Tongue (tissue), 3 donors: ENCODE measurements at places on chromosomes 7 and 10. TPM values are rescaled to one million over a fixed set of nuclear protein-coding genes. Genes with fewer than 3 reads are reported as not detected.

- DNase-seq, result no peak
These were observed 143.7 kb downstream of the FZD1 start for GRCh38 chr7:91407942-91408341.

DNA sequence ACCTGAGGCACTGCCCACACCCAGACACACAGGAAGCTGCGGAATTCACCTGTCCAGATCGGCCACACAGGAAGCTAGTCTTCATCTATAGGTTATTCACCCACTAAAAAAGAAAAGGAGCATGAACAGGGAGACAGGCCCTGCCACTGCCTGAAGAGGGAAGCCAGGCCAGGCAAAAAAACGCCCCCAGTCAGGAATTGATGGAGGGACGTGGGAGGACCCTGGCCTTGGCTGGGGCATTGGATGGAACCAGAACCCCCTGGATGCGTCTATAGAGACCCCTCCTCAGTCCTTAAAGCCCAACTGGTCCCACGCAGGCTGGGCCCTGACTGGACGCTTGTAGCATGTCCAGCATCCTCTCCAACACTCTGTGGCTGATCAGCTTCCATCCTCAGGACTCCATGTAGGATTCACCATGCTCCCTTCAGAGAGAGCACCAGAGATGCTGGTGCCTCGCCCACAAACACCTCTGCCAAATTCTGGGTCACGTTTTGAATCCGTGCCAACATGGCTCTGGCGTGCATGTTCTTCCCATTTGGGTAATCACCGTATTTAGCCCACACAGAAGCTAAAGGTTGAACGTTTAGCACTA, 259.3 kb upstream of the TCERG1L start:
- no peak for DNase-seq

- DNase-seq, result no peak
These were observed 8.9 kb upstream of the TRIM8 start for GRCh38 chr10:102635377-102635776.

DNA sequence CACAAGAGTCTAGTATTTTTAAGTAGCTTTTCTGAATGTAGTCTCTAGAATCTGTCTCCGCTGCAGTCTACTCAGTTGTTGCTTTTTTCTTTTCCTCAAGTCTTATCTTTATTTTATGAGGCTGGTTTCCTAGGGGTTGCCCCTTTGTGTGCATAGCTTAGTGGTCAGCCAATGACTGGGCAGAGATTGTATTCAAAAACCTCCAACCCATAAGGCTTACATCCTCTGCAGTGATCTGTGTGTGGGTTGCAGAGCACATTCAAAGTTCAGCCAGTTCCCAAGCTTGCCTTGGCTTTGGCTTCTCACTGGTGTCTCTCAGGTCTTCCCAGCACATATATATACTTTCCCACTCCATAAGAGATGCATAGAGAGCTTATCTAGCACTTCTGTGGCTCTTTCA, 160.0 kb upstream of the TCF7L2 start:
- DNase-seq, result no peak

GPR26 gene
- total RNA-seq, result 0.10 TPM
